CD8-positive, alpha-beta memory T cell (primary cell): ENCODE measurements at places on chromosomes 1 and 21. TPM values are rescaled to one million over a fixed set of nuclear protein-coding genes. Genes with fewer than 3 reads are reported as not detected.

DNA sequence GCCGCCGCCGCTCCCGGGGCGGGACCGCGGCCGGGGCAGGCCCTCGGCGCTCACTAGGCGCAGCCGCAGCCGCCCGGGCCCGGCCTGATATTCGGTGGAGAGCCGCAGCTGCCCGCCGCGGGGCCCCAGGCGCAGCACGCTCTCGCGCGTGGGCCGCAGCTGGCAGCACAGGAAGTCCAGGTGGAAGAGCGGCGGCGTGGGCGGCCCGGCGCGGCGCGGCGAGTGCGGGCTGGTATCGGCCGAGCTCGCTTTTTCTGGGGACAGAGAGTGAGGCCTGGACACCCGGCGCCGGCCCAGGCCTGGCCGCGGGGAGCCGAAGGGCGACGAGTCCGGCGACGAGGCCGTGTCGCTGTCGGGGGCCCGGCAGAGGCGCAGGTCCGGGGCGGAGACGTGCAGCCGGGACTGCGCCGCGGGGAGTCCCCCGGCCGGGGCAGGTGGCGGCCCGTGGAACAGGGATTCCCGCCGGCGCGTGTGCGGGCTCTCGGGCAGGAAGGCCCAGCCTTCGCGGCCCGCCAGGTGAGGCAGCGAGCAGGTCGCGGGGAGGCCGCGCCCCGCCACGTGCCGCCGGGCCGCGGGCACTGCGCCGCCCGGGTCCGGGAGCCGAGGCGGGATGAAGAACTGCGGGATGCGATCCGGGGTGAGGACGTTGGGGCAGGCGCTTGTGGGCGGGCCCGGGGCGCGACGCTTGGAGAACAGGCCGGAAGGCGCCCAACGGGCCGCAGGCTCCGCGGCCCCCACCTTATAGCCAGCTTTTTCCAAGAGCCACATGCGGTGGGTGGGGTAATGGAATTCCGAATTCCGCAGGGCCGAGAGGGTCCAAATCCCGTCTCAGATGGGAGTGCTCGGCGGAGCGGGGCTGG lies 1.2 kb downstream of the C2CD4D start:
- peak; percentile 43 for DNase-seq

DNA sequence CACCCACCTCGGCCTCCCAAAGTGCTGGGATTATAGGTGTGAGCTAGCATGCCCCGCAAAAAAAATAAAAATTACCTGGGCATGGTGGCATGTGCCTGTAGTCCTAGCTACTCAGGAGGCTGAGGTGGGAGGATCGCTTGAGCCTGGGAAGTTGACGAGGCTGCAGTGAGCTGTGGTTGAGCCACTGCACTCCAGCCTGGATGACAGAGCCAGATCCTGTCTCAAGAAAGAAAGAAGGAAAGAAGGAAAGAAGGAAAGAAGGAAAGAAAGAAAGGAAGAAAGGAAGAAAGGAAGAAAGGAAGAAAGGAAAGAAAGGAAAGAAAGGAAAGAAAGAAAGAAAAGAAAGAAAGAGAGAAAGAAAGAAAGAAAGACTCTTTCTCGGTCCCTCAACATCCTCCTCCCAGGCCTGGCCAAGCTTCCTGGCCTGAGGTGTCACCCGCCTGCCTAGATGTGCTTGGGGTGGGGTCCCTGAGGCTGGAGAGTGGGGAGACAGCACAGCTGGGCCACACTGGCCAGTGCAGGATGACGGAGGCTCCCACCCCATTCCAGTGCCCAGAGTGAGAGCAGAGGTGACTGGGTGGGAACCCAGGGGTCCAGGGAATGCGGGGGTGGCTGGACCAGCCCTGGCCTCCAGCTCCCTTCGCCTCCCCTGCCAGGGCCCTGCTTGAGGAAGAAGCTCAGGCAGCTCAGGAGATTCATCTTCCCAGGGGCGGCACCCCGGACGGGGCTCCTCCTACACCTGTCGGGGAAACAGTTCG lies 10.2 kb upstream of the GNB1 start:
- DNase-seq, result no peak

DNA sequence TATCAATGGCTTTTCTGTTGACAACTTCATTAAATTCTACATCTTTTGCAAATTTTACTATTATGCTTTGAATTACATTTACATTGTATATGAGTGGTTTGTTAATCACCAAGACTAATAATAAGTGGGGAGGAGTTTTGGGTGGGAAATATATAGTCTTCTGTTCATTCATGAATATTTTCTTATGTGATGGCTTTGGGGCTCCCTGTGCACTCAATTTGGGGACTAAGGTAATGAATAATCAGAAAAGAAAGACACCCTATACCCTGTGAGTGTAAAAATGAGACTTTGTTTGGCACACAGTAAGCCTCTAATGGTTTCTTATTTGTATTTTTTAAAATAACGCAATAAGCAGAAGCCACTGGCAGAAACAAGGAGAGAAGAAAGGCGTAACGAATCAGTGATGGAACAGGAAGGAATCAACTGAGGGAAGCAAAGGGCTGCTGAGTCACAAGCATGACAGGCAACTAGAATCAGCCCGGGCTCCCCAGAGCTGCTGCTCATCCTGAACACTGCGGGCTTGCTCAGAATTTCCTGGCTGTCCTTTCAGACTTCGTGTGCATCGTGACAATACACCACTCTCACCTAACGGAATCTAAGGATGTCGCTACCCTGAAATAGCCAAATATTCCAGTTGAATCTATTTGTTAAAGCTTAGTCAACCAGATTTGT lies 20.8 kb upstream of the RGS2 start:
- no peak for DNase-seq

- no peak for DNase-seq
These were observed 467.1 kb downstream of the LMO4 start for GRCh38 chr1:87795615-87796337.

DNA sequence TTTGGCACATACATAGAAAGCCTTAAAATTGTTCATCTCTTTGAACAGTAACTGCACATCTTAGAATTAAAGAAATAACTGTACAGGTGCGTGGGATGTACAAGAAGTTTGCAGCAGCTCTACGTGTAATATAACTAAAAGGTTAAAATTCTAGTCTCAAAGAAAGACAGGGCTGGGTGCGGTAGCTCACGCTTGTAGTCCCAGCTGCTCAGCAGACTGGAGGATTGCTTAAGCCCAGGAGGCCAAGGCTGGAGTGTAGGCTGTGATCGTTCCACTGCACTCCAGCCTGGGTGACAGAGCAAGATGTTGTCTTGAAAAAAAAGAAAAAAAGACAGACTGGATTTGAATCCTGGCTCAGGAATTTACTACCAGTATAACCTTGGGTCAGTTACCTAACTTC lies 13.4 kb downstream of the PARP1 start:
- no peak for DNase-seq

- no peak for DNase-seq
These were observed 95.6 kb downstream of the ZNF281 start for GRCh38 chr1:200314085-200314750.

- no peak for DNase-seq
These were observed at the start of gene ASCL5 for GRCh38 chr1:201126832-201127754. Gene ASCL5 (minus strand): TSS chr1:201127184. CDS start chr1:201115372, 11,812 bp downstream.

GRCh38 chr1:172244865-172245264 lies 175.6 kb upstream of the C1orf105 start:
- DNase-seq, result no peak

GRCh38 chr1:30801771-30802198 lies 44.2 kb upstream of the LAPTM5 start:
- peak; percentile 72 for DNase-seq

DNA sequence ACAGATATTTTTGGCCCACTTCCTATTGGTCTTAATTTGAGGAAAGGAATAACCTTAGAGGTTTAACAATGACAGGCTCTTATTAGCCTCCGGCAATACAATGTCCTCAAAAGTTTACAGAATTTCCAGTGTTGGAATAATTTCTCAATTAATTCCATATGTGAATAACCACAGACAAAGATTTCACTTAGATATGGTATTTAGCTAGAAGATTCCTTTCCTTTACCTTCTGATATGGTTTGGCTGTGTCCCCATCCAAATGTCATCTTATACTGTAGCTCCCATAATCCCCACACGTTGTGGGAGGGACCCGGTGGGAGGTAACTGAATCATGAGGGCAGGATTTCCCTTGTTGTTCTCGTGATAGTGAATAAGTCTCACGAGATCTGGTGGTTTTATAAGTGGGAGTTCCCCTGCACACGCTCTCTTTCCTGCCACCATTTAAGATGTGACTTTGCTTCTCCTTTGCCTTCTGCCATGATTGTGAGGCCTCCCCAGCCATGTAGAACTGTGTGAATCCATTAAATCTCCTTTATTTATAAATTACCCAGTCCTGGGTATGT lies 54.9 kb upstream of the RGS7 start:
- DNase-seq, result no peak

DNA sequence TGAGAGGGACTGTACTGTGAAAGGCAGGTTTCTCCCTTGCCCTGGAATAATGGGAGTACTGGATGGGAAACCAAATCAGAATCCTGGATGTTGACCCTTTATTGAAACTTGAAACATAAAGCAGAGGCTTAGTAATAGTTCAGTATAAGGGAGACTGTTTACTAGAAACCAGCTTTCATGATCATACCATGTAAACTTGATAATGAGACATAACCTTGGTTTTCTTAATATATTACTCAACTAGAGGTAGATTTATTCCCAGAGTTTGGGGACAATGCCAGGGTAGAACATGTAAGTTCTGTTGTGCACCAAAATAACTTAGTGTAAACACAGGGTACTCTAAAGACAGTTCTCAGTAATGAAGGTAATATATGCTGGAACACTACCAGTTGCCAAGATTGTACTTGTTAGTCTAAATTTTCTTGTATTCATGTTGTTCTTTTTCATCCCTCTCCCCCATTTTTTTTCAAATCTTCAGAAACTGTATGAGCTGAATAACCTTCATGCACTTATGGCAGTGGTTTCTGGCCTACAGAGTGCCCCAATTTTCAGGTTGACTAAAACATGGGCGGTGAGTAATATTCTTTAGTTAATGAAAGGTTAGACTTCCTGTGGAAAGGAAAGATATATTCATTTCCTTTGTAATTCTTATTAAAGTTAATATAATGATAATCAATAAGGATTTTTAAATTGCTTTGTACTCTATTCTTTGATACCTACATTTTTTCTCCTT lies 49.6 kb downstream of the ANGPTL1 start:
- DNase-seq, result no peak

DNA sequence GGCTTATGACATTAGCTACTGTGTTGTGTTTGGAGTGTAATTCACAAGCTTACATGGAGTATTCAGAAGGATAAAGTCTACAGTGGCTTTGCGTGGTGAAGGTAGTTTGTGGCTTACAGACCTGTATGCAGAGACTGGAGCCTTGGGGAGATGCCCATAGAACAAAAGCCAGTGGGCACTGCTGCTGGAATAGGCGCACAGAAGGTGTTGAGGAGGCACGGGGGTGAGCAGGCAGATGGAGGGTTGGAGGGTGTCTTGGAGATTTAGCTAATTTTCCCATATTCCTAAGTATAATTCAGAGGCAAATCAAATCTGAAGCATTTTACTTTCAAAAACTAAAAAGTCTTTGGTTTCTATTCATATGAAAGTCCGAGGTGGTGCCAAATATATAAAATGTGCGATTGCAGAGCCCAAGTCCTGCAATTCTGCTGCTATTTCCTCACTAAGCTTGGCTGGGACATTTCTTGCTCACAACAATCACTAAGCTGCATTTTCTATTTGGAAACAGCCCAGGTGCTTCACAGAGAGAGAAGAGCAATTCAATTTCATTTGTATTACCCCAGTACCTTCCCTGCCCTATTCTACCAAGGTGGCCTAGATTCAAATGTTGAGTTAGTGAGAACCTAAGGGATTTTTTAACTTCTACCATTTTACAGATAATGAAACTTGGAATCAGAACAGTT lies 48.5 kb downstream of the FH start:
- DNase-seq, result no peak

DNA sequence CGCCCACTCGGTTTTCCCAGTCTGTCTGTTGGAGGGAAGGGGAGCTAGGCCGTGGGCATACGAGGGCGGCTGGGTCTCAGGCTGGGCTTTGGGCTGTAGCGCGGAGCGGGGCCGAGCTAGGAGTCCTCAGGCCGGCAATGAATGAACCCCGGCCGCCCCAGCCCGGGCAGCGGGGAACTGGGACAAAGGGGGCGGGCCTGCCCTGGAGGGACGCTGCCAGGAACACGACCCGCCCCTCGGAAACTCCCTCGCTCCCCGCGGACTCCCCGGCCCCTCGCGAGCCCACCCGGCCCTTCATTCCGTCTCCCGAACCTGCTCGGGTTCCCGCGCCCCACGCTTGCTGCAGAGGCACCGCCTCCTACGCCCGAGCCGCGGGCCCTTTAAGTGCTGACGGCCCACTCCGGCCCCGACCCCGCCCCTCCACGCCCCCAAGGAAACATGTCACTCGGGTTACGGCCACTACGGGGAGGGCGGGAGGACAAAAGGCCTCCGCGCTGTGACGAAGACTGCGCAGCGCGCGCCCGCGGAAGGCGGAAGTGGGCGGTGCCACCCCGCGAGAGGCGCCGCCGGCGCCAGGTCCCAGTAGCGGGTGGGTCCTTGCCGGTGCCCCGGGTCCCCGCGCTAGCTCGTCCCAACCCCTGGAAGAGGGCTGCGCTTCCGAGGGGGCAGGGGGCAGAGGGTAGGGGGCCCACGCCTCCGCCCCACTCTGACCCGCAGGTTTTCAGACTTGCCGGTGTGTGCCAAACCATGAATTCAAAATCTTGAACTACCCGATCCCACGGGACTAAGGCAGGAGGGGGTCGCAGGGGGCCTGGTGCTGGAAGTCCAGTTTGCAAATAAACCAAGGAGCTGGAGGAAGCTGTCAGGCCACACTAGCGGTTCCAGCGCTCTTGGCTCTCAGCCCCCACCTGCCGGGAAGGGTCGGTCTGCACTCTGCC lies at the start of gene GALE:
Gene GALE, minus strand, starts transcription at position 355 of the 938 bp plus-strand sequence. CDS start 1,747 bp downstream, outside the sequence.
- peak; percentile 92 for DNase-seq

GRCh38 chr1:164753521-164754077 lies 194.6 kb downstream of the PBX1 start:
- no peak for DNase-seq

GRCh38 chr1:63732666-63733065 lies 41.2 kb upstream of the ROR1 start:
- no peak for DNase-seq

GRCh38 chr1:41607808-41608207 lies 123.3 kb upstream of the EDN2 start:
- DNase-seq, result no peak

GRCh38 chr1:92805216-92805615 lies 20.3 kb upstream of the EVI5 start:
- no peak for DNase-seq

GRCh38 chr1:235090406-235091069 lies 38.1 kb downstream of the TOMM20 start:
- DNase-seq, result no peak

GRCh38 chr1:38274974-38275373 lies 228.4 kb upstream of the POU3F1 start:
- no peak for DNase-seq

GSTM1 gene
- polyA plus RNA-seq, result not detected

PEX14 gene
- 5.1 TPM for polyA plus RNA-seq

KLHL20 gene
- polyA plus RNA-seq, result 25.7 TPM

FCGR3A gene
- 44.6 TPM for polyA plus RNA-seq

MEX3A gene
- polyA plus RNA-seq, result not detected

ADGRB2 gene
- 0.24 TPM for polyA plus RNA-seq

PM20D1 gene
- polyA plus RNA-seq, result 2.6 TPM

SLAMF9 gene
- not detected for polyA plus RNA-seq

CLCA4 gene
- polyA plus RNA-seq, result not detected
